NCI-H187 (cell line): ENCODE measurements at places on chromosomes 5 and 9.

- DNase-seq = no peak
Measured at GRCh38 chr5:71974622-71975021, 132.7 kb upstream of the MAP1B start.

DNA sequence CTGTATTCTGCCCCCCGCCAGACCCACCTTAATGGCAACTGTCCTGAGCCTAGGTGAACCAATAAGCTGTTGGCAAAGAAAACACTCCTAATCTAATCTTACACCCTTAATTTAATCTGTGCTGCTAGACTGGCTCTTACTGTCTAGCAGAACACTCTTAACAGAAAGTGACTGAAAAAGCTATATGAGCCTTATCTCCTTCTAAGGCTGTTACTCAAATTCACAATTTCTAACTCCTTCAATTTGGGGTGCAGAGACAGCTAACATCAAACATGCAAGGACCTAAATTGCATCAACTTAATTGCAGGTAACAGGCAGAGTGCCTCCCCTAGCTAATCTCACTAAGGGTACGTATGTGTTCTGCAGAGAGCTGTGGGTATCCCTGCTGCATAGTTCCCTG is 49.5 kb upstream of the MAP1B start:
- DNase-seq = no peak

GRCh38 chr5:131812371-131813160 is 15.7 kb upstream of the FNIP1 start:
- DNase-seq = no peak

GRCh38 chr9:764105-764524 is 77.4 kb upstream of the DMRT1 start:
- DNase-seq = no peak

- DNase-seq = no peak
Measured at GRCh38 chr5:160030631-160031377, 21.9 kb downstream of the TTC1 start.

- DNase-seq = no peak
Measured at GRCh38 chr9:83537331-83538171, 650 bp downstream of the FRMD3 start.

DNA sequence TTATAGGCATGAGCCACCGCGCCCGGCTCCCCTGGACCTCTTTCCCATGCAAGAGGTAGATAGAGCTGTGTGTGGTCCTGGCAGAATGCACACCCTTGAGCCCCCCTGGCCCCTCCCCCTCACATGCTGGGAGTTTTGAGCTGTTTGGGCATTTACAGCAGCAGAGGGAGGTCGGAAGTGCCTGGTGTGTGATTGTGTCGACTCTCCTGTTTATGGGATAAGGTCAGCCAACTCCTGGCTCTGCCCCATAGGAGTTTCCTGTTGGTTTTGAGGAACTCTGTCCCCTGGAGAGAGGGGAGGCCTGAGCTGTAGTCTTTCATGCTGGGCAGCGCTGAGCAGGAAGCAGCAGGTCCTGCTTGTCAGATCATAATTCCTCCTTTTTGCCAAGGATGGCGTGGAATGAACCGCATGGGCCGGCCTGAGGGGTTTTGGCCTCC is 6.0 kb downstream of the LRRC8A start:
- no peak for DNase-seq

- DNase-seq = no peak
Measured at GRCh38 chr9:112371060-112371459, 8.8 kb upstream of the HSDL2 start.

DNA sequence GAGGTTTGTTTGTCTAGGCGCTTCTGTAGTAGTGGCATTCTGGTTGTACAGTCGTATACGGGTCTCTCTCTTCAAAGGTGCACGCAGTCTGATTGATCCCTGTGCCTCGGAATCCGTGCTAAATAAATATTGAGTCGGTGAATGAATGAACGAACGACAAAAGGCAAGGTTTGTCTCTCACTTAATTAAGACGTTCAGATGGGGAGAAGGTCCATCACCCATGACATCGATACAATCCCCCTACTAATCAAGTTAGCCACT is 500 bp upstream of the CREBRF start:
- no peak for DNase-seq

GRCh38 chr9:16407617-16408016 is 462.9 kb downstream of the BNC2 start:
- no peak for DNase-seq

- no peak for DNase-seq
Measured at GRCh38 chr5:179879690-179880010, 21.0 kb upstream of the MRNIP start.

DNA sequence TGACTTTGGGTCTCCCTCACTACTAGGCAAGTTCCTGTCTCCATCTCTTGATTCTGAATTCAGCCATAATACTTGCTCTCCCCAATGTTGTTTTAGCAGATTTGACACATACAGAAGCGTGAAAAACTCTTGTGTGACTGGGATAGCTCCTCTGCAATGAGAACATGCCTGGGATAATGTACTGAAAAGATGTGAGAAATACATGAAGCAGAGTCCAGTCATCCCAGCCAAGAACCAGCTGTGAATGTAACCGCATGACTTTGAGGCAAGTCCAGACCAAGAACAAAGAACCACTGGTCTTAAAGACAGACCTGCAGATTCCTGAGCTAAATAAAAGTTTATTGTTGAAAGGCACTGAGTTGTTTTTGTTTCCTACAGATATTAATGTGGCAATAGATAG is 135.0 kb downstream of the NMUR2 start:
- DNase-seq = no peak
